ENCODE measurements at places on chromosomes 3 and 15.

- no peaks in the 10 kb centered on the region for H3K36me3 ChIP-seq
- no peak for DNase-seq
- H3K27ac ChIP-seq = peak overlapping the region; percentile 87
- H3K4me3 ChIP-seq = no peak overlapping the region
- no peaks in the 10 kb centered on the region for H3K27me3 ChIP-seq
Measured at GRCh38 chr3:25458420-25458814, 30.4 kb downstream of the RARB start.

GRCh38 chr3:58766587-58767282, 100.2 kb upstream of the FAM3D start:
- no peak overlapping the region for H3K4me3 ChIP-seq
- H3K27me3 ChIP-seq = no peaks in the 10 kb centered on the region
- H3K27ac ChIP-seq = no peak overlapping the region
- H3K36me3 ChIP-seq = no peaks in the 10 kb centered on the region
- no peak for DNase-seq

- H3K27me3 ChIP-seq = no peaks in the 10 kb centered on the region
- H3K4me3 ChIP-seq = no peak overlapping the region
- no peaks in the 10 kb centered on the region for H3K4me1 ChIP-seq
- peak overlapping the region; percentile 3 for H3K27ac ChIP-seq
Measured at GRCh38 chr3:155026999-155027591, 53.0 kb upstream of the MME start.

GRCh38 chr3:118098827-118099226, 935.8 kb downstream of the IGSF11 start:
- no peaks in the 10 kb centered on the region for H3K27me3 ChIP-seq
- no peak overlapping the region for H3K27ac ChIP-seq
- H3K36me3 ChIP-seq = no peaks in the 10 kb centered on the region
- H3K4me1 ChIP-seq = no peaks in the 10 kb centered on the region
- DNase-seq = no peak

DNA sequence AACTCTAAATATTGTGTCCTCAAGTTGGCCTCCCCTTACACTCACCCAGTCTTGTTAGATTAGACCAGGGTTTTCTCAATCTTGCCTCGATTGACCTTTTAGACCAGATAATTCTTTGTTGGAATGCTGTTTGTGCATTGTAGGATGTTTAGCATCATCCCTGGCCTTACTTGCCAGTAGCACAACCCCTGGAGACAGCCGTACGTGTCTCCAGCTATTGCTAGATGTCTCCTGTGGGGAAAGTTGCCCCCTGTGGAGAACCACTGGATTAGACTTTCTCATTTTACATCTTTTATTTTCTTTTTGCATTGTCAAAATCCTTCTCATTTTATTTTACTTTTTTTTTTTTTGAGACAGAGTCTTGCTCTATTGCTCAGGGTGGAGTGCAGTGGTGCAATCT, 2.2 kb downstream of the WDR6 start:
- no peak overlapping the region for H3K4me3 ChIP-seq
- no peaks in the 10 kb centered on the region for H3K36me3 ChIP-seq
- no peak overlapping the region for H3K27ac ChIP-seq
- H3K4me1 ChIP-seq = no peaks in the 10 kb centered on the region
- no peak for DNase-seq
- no peaks in the 10 kb centered on the region for H3K27me3 ChIP-seq

DNA sequence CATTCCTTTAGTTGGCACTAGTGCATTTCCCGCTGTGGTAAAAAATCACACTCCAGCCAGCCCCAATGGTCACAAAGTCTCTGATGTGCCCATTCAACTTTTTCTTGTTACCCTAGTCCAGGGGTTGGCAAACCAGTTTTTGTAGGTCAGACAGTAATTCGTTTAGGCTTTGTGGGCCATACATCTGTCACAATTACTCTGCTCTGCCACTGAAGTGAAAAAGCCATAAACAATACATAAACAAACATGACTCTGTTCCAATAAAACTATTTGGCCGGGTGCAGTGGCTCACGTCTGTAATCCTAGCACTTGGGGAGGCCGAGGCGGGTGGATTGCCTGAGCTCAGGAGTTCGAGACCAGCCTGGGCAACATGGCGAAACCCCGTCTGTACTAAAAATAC, 78.5 kb downstream of the POLR2M start:
- no peak overlapping the region for H3K4me3 ChIP-seq
- H3K36me3 ChIP-seq = no peaks in the 10 kb centered on the region
- peaks cover 7% of the 10 kb centered on the region for H3K4me1 ChIP-seq
- no peak overlapping the region for H3K27ac ChIP-seq

GRCh38 chr15:74193299-74193718, 9.3 kb downstream of the STRA6 start:
- H3K36me3 ChIP-seq = no peaks in the 10 kb centered on the region
- DNase-seq = no peak
- no peak overlapping the region for H3K4me3 ChIP-seq

DNA sequence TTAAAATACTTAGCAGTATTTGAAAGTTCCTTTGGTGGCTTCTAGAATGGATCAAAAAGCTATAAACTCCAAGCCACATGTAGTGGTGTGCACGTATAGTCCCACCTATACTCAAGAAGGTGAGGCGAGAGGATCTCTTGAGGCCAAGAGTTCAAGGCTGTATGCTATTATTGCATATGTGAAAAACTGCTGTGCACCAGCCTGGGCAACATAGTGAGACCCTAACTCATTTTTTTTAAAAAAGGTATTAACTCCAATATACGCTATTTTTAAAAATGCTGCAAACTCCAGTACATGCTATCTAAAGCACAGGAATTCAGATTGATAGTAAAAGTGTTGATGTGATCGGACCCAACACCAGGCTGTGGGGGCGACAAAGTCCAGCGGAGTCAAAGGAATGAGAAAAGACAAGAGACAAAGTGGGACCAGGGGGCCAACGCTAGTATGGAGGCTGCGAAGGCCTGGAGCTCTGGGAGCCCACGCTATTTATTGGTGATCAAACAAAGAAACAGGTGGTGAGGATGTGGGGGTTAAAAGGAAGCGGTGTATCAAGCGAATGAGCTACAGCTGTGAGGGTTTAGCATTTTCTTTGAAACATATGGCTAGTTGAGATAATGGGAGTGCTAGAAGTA, 66.6 kb downstream of the ARIH1 start:
- H3K4me3 ChIP-seq = no peak overlapping the region
- peaks cover 28% of the 10 kb centered on the region for H3K4me1 ChIP-seq
- no peak for DNase-seq
- no peaks in the 10 kb centered on the region for H3K27me3 ChIP-seq
- no peak overlapping the region for H3K27ac ChIP-seq
- H3K36me3 ChIP-seq = no peaks in the 10 kb centered on the region

DNA sequence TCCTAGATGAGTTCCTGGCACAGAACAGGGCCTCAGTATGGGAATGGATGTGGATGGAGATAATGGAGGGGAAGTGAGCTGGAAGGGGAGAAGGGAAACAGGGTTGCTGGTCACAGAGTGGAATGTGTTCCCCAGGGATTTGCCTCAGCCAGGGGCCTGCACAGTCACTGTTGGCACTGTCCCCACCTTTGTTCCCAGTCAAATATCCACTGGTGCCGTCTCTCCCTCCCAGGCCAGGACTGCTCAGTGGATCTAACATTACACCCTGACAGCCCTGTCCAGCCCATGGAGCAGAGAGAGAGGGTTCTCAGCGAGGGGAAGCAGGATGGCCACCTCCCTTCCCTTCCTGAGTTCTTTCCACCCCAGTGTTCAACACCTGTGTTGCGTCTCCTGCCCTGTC, 1.5 kb upstream of the PPP1R2 start:
- H3K4me3 ChIP-seq = no peak overlapping the region
- DNase-seq = no peak
- H3K27ac ChIP-seq = no peak overlapping the region
- no peaks in the 10 kb centered on the region for H3K27me3 ChIP-seq
- peaks cover 19% of the 10 kb centered on the region for H3K4me1 ChIP-seq

DNA sequence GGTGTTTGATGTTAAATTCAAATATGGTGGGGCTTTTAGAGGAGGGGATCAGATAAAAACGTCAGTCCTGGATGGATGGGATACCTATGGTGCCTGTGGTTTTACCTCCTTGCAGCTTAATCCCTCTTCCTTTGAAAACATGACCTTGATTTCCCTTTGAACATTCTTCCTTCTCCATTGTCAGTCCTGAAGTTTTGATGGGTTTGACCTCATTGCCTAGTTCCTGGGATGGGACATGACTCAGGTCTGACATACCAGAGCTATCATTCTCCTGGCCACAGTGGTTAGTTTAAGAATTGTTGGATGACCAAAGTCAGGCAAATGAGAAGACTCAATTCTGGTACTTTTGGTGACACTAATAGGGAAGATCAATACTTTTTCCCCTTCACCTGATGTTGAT, 87.2 kb downstream of the PRICKLE2 start:
- H3K4me3 ChIP-seq = no peak overlapping the region
- H3K36me3 ChIP-seq = no peaks in the 10 kb centered on the region
- no peak for DNase-seq
- no peaks in the 10 kb centered on the region for H3K27me3 ChIP-seq
- no peak overlapping the region for H3K27ac ChIP-seq

- no peak overlapping the region for H3K27ac ChIP-seq
- H3K4me3 ChIP-seq = no peak overlapping the region
- no peaks in the 10 kb centered on the region for H3K4me1 ChIP-seq
- DNase-seq = no peak
- H3K36me3 ChIP-seq = no peaks in the 10 kb centered on the region
- no peaks in the 10 kb centered on the region for H3K27me3 ChIP-seq
Measured at GRCh38 chr3:138256022-138256421, 68.9 kb downstream of the ARMC8 start.

Data from tibial nerve (tissue), 4 donors.